Stomach (tissue), 19 donors: ENCODE measurements at places on chromosomes 7 and 10. TPM values are rescaled to one million over a fixed set of nuclear protein-coding genes. Genes with fewer than 3 reads are reported as not detected.

Gene CYP2E1
- 1.7 TPM for total RNA-seq

Gene CYP26C1
- not detected for total RNA-seq

Gene AGAP9
- total RNA-seq, result 1.4 TPM

Gene ADIRF
- total RNA-seq, result 27.2 TPM

Gene ING3
- total RNA-seq, result 26.3 TPM

Gene TLX1
- total RNA-seq, result 7.0 TPM

Gene POLR2J2
- total RNA-seq, result 17.4 TPM

DNA sequence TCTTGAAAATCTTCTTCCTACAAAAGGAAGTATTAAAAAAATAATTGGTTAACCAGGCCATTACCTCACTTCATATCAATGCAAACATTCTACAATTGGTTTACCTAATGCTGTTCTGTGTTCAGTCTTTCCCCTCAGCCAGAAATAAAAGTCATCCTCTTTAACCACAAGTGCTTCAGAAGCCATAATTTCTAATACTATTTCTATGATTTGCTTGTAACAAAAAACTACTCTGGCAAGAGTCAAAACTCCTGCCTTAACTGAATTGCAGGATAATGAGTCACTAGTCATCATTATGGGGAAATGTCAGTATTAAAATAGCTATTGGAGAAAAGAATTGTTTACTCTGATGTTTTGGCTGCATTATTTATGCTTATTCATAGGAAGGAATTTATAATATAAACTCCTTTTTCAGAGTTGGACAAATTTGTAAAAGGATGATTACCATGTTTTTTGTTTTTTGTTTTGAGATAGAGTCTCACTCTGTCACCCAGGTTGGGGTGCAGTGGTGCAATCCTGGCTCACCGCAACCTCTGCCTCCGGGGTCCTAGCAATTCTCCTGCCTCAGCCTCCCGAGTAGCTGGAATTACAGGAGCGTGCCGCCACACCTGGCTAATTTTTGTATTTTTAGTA, 55.5 kb upstream of the ODAD2 start:
- H3K27ac ChIP-seq, result peak overlapping the region; percentile 28
- DNase-seq, result peak; percentile 21
- no peaks in the 10 kb centered on the region for H3K4me1 ChIP-seq
- H3K27me3 ChIP-seq, result no peaks in the 10 kb centered on the region
- H3K4me3 ChIP-seq, result no peak overlapping the region

GRCh38 chr7:157527686-157528085, 190.9 kb downstream of the DNAJB6 start:
- no peaks in the 10 kb centered on the region for H3K27me3 ChIP-seq
- H3K27ac ChIP-seq, result no peak overlapping the region
- DNase-seq, result no peak
- no peaks in the 10 kb centered on the region for H3K36me3 ChIP-seq
- no peaks in the 10 kb centered on the region for H3K4me1 ChIP-seq

GRCh38 chr10:109534193-109534592, 389.1 kb downstream of the XPNPEP1 start:
- H3K27ac ChIP-seq, result no peak overlapping the region
- no peaks in the 10 kb centered on the region for H3K4me1 ChIP-seq
- H3K27me3 ChIP-seq, result no peaks in the 10 kb centered on the region
- H3K4me3 ChIP-seq, result no peak overlapping the region
- H3K36me3 ChIP-seq, result no peaks in the 10 kb centered on the region
- DNase-seq, result no peak

- peaks cover 12% of the 10 kb centered on the region for H3K4me1 ChIP-seq
- no peak for DNase-seq
- no peaks in the 10 kb centered on the region for H3K27me3 ChIP-seq
- no peak overlapping the region for H3K4me3 ChIP-seq
- H3K36me3 ChIP-seq, result peaks cover 5% of the 10 kb centered on the region
- no peak overlapping the region for H3K27ac ChIP-seq
Observed at GRCh38 chr7:2053395-2053794, 179.3 kb downstream of the MAD1L1 start.

DNA sequence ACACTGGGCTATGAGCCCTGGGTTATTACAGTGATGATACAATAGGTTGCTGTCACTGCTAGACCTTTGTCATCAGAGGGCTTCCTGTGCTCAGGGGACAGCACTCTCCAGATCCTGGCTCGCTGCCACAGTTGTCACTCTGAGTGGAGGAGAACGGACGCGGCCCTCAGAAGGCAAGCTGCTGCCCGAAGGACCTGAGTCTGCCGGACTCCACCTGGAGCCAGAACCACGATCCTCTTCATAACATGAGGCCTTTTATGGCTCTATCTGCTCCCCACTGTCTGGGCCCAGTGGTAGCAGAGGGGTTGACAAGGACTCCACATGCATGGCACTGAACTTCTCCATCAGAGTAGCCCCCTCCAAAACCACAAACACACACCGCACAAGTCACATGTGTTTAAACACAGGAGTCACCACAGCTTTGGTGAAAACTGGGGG, 94.7 kb upstream of the EFCAB10 start:
- peaks cover 76% of the 10 kb centered on the region for H3K4me1 ChIP-seq
- DNase-seq, result peak; percentile 35
- no peak overlapping the region for H3K4me3 ChIP-seq

DNA sequence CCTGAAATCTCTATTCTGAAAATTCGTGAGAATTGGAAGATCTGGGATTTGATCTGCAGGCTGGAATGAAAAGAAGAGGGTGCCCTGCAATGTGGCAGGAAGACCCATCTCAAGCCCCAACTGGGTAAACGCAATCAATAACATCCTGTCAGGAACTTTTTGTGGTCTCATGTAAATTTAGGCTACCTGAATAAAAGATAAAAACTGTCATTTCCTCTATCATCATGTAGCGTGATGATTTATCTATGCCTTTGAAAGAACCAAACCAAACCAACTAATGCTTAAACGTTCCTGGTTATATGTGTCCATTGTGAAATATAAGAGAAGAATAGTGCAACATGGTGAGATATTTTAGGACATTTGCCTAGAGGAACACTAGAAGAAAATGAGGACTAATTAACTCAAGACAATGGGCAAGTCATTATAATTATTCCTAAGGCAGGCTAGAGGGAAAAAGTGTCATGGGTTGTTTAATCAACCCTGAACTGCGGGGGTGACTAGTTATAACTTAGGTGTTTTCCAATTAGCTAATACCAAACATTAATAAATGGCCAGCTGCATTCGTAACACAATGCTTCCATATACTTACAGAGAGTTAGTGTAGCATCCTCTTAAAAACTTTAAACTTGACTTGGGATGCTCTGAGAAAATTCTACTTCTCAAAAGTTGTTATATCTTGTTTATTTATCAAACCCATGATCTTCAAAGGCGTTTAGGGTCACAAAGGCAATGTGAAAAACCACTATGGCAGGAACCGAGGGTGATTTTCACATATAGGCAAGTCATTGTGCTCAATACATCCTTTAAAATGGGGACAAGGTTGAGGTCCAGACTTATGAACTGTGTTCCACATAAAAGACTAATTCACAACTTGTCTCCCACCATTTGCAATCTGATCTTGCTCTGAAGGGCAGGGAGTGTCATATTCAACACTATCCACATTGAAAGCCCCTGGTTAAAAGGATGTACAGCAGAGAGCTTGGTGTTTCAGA, 48.6 kb upstream of the ADO start:
- H3K27ac ChIP-seq, result no peak overlapping the region
- H3K4me3 ChIP-seq, result no peak overlapping the region
- no peak for DNase-seq
- H3K36me3 ChIP-seq, result no peaks in the 10 kb centered on the region
- H3K27me3 ChIP-seq, result no peaks in the 10 kb centered on the region
- no peaks in the 10 kb centered on the region for H3K4me1 ChIP-seq

GRCh38 chr7:120407010-120407409, 134.0 kb downstream of the KCND2 start:
- no peak overlapping the region for H3K4me3 ChIP-seq
- no peaks in the 10 kb centered on the region for H3K36me3 ChIP-seq

DNA sequence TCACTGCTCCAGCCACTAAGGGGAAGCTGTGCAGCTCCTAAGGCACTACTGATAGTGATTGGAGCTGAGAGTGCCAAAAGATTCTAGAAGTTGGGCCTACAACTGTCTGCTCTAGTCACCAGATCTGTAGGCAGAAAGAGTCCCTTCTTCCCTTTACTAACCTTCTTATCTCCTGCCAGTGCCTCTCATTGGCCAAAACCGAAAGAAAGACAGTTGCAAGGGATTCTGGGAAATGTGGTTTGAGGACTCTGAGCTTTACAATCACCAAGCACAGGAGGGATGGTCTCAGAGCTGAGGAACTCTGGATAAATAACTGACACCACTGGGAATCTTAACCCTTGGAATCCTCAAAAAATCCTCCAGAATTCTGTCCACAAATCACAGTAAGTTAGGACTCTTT, 615.8 kb downstream of the CCSER2 start:
- H3K4me3 ChIP-seq, result no peak overlapping the region
- DNase-seq, result no peak
- H3K27ac ChIP-seq, result no peak overlapping the region
- no peaks in the 10 kb centered on the region for H3K36me3 ChIP-seq
- H3K4me1 ChIP-seq, result no peaks in the 10 kb centered on the region

DNA sequence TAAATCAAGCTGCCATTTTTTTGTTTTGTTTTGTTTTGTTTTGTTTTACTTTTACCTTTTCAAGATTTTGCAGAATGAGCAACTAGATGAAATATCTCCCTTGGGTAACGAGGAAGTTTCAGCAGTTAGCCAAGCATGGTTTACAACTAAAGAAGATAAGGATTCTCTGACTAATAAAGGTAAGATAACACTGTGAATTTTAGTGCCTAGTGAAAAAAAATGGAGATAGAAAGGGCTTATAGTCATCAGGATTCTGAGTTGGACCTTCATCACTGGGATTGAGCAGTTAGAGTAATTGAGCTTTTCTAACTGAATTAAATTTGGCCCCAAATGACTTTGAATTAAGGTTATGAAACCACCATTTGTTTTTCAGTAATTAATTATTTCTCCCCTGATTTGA, 21.2 kb downstream of the DMTF1 start:
- no peaks in the 10 kb centered on the region for H3K4me1 ChIP-seq
- H3K36me3 ChIP-seq, result peaks cover 94% of the 10 kb centered on the region
- DNase-seq, result no peak
- H3K27me3 ChIP-seq, result no peaks in the 10 kb centered on the region

DNA sequence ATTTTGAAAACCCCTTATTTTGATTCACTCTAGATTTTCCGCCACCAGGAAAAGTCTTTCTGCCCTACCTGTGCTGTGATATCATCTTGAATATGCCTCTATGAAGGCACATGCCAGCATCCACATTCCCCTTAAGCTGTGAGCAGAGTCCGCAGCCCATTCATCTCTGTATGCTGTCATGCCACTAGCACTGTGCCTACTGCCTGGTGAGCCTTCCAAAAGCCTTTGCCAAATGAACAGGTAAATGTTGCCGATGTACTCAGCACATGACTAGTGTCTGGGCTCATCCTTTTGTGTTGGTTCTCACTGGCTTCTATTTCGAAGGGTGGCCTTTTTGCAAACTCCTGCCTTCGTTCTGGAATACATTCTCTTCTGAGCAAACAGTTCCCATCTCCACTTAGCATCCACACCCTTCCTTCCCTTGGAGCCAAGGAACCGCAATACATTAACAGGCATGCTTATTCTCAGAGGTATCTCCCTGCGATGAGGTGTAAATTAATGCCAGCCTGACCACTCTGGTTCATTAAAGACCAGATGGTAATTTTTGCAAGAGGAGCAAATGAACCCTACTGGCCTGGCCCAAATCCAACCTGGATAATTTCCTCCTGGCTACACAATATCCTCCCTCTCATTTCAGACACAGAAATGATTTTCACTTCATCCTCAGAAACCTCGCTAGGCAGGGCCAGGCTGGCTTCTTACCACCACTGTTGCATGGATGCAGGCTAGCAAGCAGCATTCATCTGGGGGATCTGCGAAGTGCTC, 339.7 kb upstream of the NFE2L3 start:
- no peak overlapping the region for H3K4me3 ChIP-seq
- DNase-seq, result no peak
- H3K4me1 ChIP-seq, result no peaks in the 10 kb centered on the region
- no peak overlapping the region for H3K27ac ChIP-seq
- H3K27me3 ChIP-seq, result no peaks in the 10 kb centered on the region
- no peaks in the 10 kb centered on the region for H3K36me3 ChIP-seq

DNA sequence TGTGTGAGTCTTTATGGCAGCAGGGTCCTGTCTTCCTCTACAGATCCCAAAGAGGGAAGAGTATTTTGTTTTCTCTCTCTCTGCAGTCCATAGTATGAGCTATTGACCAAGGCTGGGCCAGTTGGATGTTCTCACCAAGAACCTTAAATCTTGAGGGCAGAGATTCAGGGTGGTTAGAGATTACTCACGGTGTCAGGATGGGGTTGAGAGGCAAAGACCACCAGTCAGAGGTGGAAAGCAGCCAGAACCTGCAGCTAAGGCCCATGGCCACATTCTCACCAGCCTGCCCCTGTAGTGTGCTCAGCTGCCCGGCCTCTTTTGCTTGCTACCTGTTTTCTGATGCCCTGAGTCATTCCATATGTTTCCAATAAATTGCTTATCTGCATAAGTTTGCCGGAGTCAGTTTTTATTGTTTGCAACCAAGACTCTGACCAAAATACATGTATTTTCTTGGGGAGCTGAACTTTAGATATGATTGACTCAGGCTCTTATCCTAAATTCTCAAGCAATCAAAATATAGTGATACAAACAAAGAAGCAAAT, 67.0 kb downstream of the MAP3K8 start:
- no peak overlapping the region for H3K4me3 ChIP-seq
- no peak for DNase-seq
- no peaks in the 10 kb centered on the region for H3K27me3 ChIP-seq
- no peaks in the 10 kb centered on the region for H3K36me3 ChIP-seq

GRCh38 chr7:74606101-74606908, 51.2 kb upstream of the GTF2I start:
- H3K36me3 ChIP-seq, result peaks cover 7% of the 10 kb centered on the region
- H3K27ac ChIP-seq, result peak overlapping the region; percentile 62
- peaks cover 22% of the 10 kb centered on the region for H3K4me1 ChIP-seq
- DNase-seq, result peak; percentile 75

GRCh38 chr10:21030091-21030490, 133.0 kb upstream of the NEBL start:
- no peak overlapping the region for H3K4me3 ChIP-seq
- H3K4me1 ChIP-seq, result no peaks in the 10 kb centered on the region
- H3K27me3 ChIP-seq, result no peaks in the 10 kb centered on the region
- no peak for DNase-seq
- H3K27ac ChIP-seq, result no peak overlapping the region

- no peak for DNase-seq
- H3K4me3 ChIP-seq, result no peak overlapping the region
- H3K36me3 ChIP-seq, result no peaks in the 10 kb centered on the region
Observed at GRCh38 chr7:81070956-81071355, 152.1 kb upstream of the SEMA3C start.
